Endodermal cell (in vitro differentiated cells): ENCODE measurements at places on chromosomes 11 and 22. TPM values are rescaled to one million over a fixed set of nuclear protein-coding genes. Genes with fewer than 3 reads are reported as not detected.

DNA sequence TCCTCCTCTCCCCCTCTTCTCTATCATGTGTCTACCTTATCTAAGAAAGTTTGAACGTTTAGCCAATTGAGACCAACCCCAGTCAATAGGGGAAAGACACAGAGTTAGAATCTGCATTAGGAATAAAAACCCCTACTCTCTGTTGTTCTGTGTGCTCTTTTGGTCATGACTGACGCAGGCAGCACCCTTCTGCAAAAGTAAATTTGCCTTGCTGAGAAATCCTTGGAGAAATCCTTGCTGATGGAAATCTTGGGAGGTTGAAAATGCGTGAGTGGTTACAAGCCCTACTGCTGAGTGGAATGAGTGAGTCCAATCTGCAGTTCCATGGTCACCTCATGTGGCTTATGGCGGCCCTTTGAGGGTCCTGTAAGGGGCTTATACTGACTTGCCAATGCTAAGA lies 145.2 kb downstream of the AASDHPPT start:
- no peak for DNase-seq

MICAL2 gene
- total RNA-seq = 0.50 to 1.5 TPM (median 0.99 TPM) in 3 replicates

DNA sequence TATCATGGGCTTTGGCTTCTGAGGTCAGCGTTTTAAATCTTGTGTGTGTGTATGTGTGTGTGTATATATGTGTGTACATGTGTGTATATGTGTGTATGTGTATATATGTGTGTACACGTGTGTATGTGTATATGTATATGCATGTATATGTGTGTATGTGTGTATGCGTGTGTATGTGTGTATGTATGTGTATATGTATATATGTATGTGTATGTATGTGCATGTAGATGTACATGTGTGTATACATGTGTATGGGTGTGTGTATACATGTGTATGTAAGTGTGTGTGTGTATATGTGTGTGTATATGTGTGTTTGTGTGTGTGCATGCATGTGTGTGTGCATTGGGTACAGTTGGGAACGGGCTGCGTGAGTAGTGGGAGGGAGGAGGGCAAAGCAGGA lies 123.0 kb downstream of the ST3GAL4 start:
- DNase-seq = no peak

- no peak for DNase-seq
These were observed 278.2 kb downstream of the DLG2 start for GRCh38 chr11:85348945-85349344.

CLDN5 gene
- 0.65 to 0.84 TPM (median 0.66 TPM) in 3 replicates for total RNA-seq

DNA sequence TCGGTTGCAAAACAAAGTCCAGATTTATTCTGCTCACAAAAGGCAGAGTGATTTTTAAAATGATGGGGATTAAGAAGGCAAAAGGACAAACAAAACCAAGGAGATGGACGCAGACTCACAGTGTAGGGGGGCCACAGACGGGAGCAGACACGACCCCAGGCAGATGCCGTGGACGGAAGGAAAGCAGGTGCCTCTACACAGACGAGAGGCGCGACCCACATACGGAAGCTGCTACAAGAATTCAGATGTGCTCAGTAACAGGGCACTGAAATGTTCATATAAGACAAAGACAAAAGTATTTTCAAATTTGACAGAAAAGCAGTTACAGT lies 148.9 kb downstream of the BRD1 start:
- DNase-seq = no peak

DNA sequence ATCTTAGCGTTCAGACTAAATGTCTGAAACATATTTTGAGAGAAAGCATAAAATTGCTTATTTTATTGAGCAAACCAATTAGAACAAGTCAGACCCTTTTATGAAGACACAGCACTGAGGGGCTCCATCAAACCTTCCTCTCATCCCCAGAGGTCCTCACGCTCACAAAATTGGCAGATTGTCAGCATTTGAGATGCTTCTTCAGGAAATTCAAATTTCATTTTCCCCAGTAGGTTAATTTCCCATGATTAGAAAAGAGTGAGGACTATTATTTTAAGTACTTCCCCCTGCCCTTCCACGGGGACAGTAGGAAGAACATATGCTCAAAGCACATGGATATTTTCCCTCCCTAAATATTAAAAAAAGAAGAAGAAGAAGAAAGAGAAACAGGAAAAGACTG lies 851.8 kb downstream of the BRD1 start:
- no peak for DNase-seq

DNA sequence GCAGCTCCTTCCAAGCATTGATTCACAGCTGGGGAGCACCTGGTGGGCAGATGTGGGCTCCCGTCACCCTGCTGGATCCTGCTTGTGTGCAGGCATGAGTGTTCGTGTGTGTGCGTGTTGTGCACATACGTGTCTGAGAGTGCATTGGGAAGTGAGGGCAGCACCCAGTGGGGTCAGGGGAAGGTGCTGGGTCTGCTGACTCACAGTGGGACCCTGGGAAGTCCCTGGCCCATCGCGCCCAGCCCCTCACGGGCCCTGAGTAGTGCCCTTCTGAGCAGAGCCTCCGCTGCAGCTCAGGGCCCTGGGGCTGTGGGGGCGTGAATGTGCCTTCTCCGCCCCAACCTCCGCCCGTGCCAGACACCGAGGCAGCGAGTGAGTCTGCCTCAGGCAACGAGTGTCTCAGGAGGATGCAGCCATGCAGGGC lies 36.8 kb downstream of the WNT11 start:
- no peak for DNase-seq

DNA sequence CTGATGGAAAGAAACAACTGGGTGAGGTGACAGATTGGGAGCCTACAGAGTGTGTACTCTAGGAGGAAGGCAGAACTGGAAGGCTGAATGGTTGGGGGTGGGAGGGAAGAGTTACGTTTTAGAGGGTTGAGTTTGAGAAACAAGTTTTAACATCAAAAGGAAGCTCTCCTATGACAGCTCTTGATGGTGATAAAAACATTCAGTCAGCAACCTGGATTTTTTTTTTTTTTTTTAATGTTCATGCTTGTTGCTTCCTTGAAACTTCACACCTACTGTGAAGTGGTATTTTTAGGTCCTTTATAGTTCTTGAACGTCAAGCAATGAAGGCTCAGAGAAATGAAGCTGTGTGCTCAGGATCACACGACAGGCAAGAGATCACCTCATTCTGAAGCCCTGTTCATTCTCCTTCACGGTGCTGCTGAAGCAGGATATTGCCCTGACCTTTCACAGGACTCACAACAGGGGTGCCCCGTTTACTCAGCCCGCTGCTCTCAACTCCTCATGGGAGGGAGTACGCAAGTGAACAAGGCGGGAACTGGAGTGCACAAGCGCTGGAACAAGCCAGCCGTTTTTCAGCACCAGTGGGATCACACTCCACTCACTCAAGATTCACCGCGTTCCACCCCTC lies 1.6 kb upstream of the TMEM109 start:
- no peak for DNase-seq
